ENCODE measurements at places on chromosomes 5 and 9.
A peak's percentile ranks its signal among the peaks of the same experiment; 100 is the strongest.

DNA sequence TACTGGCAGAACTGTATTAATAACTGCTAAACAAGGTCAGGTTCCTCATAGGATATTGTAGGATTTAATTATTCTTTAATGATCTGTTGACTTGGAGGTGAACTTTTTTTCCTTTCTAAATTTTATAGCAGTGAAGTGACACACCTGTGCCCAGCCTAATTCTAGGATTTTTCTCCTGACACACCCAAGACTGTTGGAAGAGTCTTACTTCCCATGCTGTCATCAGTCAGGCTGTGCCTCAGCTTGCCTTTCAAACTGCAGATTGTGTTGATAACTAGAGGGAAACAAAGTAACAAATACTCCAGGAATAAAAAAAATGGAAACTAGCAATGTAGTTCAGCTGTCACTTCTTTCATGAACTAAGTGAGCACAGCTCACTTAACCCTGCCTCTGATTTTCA lies 22.0 kb downstream of the OTULIN start:
- no peak for DNase-seq

GRCh38 chr5:19630876-19631275 lies 357.1 kb downstream of the CDH18 start:
- DNase-seq = no peak

DNA sequence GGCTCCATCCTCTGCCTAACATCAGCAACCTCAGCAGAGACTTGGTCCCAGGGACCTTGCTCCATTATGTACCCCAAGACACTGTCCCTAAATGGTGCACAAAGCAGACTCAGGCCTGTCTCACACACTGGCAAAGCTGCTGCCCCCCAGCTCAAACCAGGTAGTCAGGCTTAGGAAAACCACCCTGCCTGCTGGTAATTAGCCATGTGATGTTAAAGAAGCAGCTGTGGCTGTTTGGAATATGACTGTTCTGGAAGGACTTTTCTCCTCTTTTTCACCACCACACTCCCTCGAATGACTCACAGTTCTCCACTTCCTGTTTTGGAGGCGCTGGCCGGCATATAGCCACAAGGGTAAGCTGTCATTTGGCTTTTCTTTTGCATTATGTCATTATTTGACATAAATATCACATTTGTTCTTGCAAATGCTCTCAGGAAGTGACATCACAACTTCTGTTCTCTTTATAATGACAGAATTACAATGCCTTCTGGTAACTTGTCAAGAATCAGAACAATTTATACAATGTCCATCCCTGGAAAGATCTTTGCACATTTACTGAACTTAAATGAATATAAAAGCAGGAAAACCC lies 113.9 kb downstream of the SUSD1 start:
- peak; percentile 88 for DNase-seq

DNA sequence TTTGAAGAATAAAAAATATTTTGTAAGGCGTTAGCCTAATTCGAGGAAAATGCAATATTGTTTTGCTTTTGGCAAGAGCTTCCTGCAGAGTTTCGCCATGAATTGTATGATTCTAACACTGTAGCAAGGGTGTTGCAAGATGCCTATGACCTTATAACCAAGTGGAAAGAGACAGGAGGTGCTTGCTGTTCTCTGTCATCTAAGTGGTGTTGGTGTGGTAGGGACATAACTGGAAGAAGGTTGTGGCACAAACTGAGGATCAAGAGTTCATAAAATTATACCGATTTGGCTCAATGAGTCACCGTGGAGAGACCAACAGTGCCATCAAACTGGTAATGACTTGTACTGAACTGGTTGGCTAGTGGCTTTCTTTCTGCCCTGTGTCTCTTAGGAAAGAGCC lies 6.3 kb downstream of the STC2 start:
- no peak for DNase-seq

- no peak for DNase-seq
Measured at GRCh38 chr5:621341-621761, 9.2 kb downstream of the CEP72 start.

DNA sequence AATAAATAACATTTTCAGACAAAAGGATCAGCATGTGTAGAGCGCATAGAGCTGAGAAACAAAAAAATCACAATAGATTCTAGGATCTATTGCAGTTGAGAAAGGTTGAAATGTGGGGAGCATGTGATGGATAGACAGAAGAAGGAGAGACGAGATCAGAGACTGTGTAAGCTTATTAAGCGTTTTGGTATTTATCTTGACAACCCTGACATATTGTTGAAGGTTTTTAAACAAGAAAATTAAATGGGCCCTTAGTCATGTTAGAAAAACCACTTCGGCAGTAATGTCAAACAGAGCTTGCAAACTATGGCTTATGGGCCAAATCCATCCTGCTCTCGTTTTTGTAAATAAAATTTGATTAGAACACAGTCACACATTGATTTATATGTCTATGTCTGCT lies 200.5 kb upstream of the KLF4 start:
- DNase-seq = no peak

GRCh38 chr5:165502893-165503691 lies 1997.7 kb downstream of the MAT2B start:
- peak; percentile 6 for DNase-seq

DNA sequence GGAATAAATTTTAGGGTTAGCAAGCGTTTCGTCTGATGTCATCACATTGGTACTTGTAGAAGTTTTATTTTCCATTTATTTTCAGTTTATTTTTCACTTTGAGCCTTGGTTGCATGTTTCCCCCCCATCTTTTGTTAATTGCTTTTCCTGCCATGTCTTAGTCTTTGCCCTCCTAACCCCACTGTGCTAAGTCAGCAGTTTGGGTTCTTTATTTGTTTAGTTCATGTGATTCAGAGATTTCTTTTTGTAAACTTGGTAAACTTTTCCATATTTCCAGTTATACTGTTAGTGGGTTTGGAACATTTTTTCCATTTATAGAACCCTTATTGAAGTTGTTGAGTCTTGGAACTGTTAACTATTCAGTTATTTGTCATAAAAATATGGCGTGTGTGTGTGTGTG lies 252.9 kb upstream of the ANKH start:
- no peak for DNase-seq

DNA sequence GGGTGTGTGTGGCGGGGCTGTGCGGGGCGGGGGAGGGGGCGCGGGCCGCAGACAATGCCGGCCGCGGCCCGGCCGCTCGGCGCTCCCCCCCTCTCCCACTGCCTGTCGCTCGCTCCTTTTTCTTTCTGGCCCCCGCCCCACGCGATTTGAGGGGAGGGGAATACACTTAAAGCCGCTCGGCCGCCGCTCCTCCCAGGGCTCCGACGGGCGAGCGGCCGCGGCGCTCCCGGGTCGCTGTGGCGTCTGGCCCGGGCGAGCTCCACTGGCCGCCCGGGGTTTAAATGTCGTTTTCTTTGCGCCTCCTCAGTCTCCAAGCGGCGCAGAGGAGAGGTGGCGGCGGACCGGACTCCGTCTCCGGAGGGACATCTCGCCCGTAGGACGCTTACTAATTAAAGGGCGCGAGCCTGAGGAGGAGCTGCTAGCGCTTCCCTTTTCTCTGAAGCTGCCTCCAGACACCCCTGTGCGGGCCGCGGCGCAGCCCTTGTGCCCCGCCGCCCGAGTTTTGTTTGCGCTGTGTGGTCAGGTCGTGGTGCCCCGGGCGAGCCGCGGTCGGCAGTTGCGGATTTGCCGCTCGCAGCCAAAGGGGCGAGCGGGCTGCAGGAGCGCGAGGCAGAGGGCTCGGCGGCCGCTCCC lies 1.4 kb downstream of the ZSWIM6 start:
- peak; percentile 80 for DNase-seq

- DNase-seq = no peak
Measured at GRCh38 chr9:114696814-114697544, 15.0 kb upstream of the TEX48 start.

- DNase-seq = no peak
Measured at GRCh38 chr9:113178087-113178486, 27.3 kb downstream of the SLC31A2 start.

DNA sequence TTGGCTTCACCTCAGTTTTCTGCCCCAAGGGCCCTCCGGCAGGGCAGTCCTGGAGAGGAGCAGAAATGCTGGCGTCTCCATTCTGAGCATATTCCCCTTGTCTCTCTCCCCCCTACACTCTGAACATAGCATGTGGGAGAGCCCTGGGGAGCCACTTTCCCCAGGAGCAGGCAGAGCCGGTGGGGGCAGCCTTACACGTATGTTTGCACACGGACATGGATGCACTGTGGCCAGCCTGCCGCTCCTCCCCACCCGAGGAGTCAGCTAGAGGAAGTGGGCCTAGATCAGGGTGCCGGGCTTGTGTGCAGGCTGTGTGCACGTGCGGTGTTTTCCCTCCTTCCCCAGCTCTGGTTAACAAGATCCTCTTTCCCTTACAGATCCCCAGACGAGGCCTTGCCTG lies 25.4 kb upstream of the POMT1 start:
- no peak for DNase-seq

DNA sequence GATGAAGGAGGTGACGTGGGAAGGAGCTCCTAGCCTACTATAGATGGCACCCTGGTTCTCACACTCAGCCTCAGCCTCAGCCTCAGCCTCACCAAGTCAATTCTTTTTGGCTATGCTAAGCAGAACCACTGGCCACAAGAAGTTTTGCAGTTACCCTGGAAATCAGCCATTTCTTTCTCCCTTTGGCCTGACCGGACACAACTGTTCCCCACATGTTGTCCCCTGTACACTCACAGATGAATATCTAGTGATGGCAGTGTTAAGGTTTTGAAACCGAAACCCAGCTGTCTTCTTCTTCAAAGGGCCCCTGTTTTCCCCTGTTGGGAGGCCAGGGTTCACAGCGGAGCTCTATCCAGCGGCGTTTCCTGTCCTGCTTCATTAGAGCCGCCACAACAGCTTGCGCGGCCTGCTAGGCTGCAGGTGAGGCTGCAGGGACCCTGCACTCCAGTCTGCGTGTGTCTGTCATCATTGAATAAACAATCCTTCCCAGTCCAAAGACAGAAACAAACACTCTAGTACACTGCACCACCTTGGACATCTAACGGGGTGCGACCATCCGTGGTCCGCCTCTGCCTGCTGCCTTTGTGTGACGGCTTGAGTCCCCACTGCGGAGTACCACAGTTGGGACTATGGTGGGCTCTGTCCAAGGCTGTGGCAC lies 250.5 kb downstream of the DENND1A start:
- DNase-seq = peak; percentile 97

- peak; percentile 7 for DNase-seq
Measured at GRCh38 chr5:32057187-32058096, 116.7 kb downstream of the GOLPH3 start.

DNA sequence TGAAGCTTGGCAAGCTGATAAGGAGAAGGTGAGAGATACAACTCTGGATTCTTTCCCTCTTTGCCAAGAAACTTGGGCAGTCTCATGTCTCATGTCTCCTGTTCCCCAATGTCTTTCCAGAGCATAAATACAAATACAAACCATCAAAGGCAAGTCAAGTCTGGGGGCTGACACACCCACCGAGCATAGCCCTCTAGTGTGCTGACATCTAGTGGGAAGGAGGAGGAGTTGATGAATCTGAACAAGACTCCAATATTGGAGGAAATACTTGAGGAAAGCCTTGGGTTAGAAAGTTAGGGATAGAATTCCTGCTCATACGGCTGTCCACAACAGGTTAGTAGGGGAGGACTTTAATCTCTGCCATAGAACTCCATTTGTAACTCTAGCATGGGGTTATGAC lies 8.6 kb downstream of the MLANA start:
- DNase-seq = no peak

DNA sequence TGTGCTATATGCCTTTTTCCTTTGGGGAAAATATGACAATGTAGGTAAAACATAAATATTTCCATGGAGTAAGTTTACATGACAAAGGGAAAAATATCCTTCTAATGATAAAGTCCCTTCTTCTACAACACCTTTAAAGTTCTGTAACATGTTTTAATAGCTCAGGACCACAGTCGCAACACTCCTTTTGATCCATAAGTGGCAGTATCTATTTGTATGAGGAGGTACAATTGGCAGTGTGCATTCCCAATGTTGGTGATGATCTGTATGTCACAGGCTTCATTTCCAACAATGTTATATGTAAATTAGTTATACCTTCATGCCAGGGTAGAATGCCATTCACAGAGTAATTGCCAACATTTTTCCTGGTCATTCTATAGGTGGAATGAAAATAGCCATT lies 127.1 kb upstream of the CCNH start:
- peak; percentile 22 for DNase-seq

DNA sequence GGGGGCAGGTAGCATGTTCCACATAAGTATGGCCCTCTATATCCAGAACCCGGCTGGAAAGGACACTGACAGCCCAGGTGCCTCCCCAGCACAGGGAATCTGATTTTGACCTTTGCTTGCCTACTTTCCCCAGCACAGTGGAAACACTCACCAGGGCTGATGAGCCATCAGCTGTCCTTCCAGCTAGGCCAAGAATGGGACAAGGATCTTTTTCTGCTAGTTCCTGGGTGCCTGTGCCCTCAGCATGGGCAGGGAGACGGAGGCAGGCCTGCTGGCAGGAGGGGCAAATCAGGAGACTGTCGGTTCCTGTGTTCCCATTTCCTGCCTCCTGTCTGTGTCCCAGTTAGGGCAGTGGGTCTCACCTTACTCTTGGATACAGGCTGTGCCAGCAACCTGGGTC lies 1.1 kb downstream of the CYFIP2 start:
- DNase-seq = peak; percentile 37

GRCh38 chr5:53814819-53815218 lies 254.4 kb downstream of the NDUFS4 start:
- no peak for DNase-seq

DNA sequence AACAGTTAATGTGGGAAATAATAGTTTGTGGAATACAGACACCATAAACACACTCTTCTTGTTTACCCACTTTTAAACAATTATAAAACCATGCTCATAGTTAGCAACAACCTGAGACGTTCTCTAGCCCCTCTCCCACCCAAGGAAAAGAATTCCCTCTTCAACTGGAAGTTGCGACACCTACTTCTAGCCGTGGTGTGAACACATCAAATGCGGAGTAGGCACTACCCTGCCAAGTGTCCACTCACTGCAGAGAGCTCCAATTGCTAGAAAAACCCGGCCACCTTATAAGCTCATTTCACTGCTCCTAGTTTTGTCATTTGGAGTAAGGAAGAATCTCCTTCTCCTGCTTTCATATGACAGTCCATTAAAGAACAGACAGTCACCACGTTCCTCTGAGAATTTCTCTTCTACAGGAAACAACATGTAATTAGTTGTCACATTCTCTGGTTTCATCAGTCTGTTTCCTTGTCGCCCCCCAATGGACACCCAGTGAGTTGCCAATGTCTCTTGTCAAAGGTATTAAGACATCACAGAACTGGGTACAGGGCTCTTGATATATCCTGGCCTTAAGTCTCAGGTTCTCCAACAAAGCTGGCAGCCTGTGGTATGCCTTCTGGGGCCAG lies 47.3 kb downstream of the PRLR start:
- peak; percentile 67 for DNase-seq

DNA sequence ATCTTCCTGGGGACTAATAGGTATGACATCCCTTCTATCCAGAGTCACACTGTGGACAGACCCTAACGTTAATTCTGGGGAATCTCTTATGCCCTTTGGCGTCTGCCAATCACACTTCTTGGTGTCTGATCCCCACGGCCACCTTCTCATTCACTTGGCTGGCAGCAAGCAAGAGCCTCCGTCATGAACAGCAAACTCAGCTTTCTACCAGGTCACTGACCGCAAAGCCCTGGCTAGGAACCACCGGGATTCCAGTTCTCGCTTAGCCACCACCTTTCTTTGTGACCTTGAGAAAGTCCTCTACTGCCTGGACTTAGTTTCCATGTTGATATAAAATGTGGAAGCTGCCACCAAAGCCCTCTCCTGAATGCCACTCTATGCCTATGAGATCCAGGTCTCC lies 67.7 kb upstream of the FCN1 start:
- DNase-seq = no peak

- DNase-seq = no peak
Measured at GRCh38 chr5:95817430-95817829, 5.1 kb downstream of the GLRX start.

Measured in DMS53 (cell line).